Activated T-helper 17 cell treated with anti-CD3 and anti-CD28 coated beads, Interleukin-2, amount 50 U/mL, for 72 hours (primary cell): ENCODE measurements at places on chromosomes 11 and 22. TPM values are rescaled to one million over a fixed set of nuclear protein-coding genes. Genes with fewer than 3 reads are reported as not detected.

Gene INS
- not detected for total RNA-seq

Gene ENTHD1
- 0.58 TPM for total RNA-seq

Gene PACSIN2
- 22.9 TPM for total RNA-seq

Gene RAC2
- 1,069 TPM for total RNA-seq

Gene GGTLC2
- total RNA-seq: not detected

Gene RTN4R
- total RNA-seq: 2.6 TPM

Gene MUC6
- total RNA-seq: not detected

Gene KCNQ1
- 7.0 TPM for total RNA-seq

Gene OR52N4
- 1.8 TPM for total RNA-seq

Gene SPI1
- not detected for total RNA-seq

Gene ANGPTL5
- not detected for total RNA-seq

Gene PRODH
- 1.1 TPM for total RNA-seq

Gene AQP11
- 0.98 TPM for total RNA-seq

Gene UCP3
- 4.3 TPM for total RNA-seq

Gene ADM2
- 1.3 TPM for total RNA-seq

Gene ZNF215
- 1.3 TPM for total RNA-seq

Gene NAALAD2
- not detected for total RNA-seq

Gene AGBL2
- total RNA-seq: 8.6 TPM

Gene FZD4
- not detected for total RNA-seq

Gene FDXACB1
- total RNA-seq: 3.7 TPM

Gene APOL1
- total RNA-seq: 52.8 TPM

Gene FOLR1
- total RNA-seq: not detected

Gene OR51B5
- 0.50 TPM for total RNA-seq

Gene TMPRSS13
- 2.1 TPM for total RNA-seq

Gene UBQLNL
- 0.50 TPM for total RNA-seq

Gene CDC42BPG
- total RNA-seq: 0.71 TPM

Gene SSH3
- 22.0 TPM for total RNA-seq

Gene CRYBB3
- total RNA-seq: not detected

Gene MMP12
- 0.22 TPM for total RNA-seq

Gene LDHAL6A
- not detected for total RNA-seq

Gene FXYD6
- not detected for total RNA-seq

Gene MRGPRX4
- not detected for total RNA-seq

Gene DNHD1
- 39.3 TPM for total RNA-seq

Gene HEPHL1
- total RNA-seq: not detected

Gene TLCD5
- total RNA-seq: 0.13 TPM

Gene TEAD1
- total RNA-seq: 1.2 TPM

Gene LMF2
- 89.0 TPM for total RNA-seq

Gene TESMIN
- 11.8 TPM for total RNA-seq

Gene OR8D4
- total RNA-seq: not detected

Gene PRR33
- total RNA-seq: 0.11 TPM

Gene OOSP3
- not detected for total RNA-seq

Gene HDHD5
- 56.0 TPM for total RNA-seq

Gene SLC15A3
- total RNA-seq: 1.0 TPM

Gene MEI1
- 40.1 TPM for total RNA-seq

Gene MAJIN
- not detected for total RNA-seq

Gene SYT8
- not detected for total RNA-seq

Gene OR56A1
- not detected for total RNA-seq

Gene GRM5
- not detected for total RNA-seq
